Ureter (tissue), 1 donor: ENCODE measurements at places on chromosomes 11 and 22. TPM values are rescaled to one million over a fixed set of nuclear protein-coding genes. Genes with fewer than 3 reads are reported as not detected.

APOBEC3H gene
- 1.0 TPM for total RNA-seq

CENPM gene
- 1.2 TPM for total RNA-seq

ART1 gene
- not detected for total RNA-seq

APOL4 gene
- total RNA-seq, result 34.4 TPM

SNX32 gene
- 2.6 TPM for total RNA-seq

OR52E2 gene
- not detected for total RNA-seq

BUD13 gene
- 16.9 TPM for total RNA-seq

TEF gene
- 27.5 TPM for total RNA-seq

SMIM35 gene
- 0.13 TPM for total RNA-seq

ANO5 gene
- 5.2 TPM for total RNA-seq

EHBP1L1 gene
- 122 TPM for total RNA-seq

MGAT3 gene
- 12.9 TPM for total RNA-seq

POU2AF3 gene
- 15.9 TPM for total RNA-seq

MS4A3 gene
- total RNA-seq, result not detected

OR8D4 gene
- not detected for total RNA-seq

ZFPL1 gene
- total RNA-seq, result 33.7 TPM

TRIM34 gene
- total RNA-seq, result 9.1 TPM

CDC42BPG gene
- total RNA-seq, result 28.5 TPM

SAA1 gene
- total RNA-seq, result 5.5 TPM

APOL2 gene
- total RNA-seq, result 52.7 TPM

ARSA gene
- total RNA-seq, result 61.9 TPM

ACR gene
- 1.7 TPM for total RNA-seq

CRYAB gene
- total RNA-seq, result 106 TPM

DCUN1D5 gene
- total RNA-seq, result 21.0 TPM

HEPHL1 gene
- not detected for total RNA-seq

IFITM2 gene
- total RNA-seq, result 408 TPM

GGT5 gene
- total RNA-seq, result 58.2 TPM

WNT7B gene
- 58.6 TPM for total RNA-seq

UBTFL1 gene
- not detected for total RNA-seq

IL17REL gene
- total RNA-seq, result not detected

PTPRCAP gene
- total RNA-seq, result 6.4 TPM

BBOX1 gene
- total RNA-seq, result 0.73 TPM

CRYBB3 gene
- not detected for total RNA-seq

CCND1 gene
- 203 TPM for total RNA-seq

OR5M10 gene
- not detected for total RNA-seq

MPPED2 gene
- 77.2 TPM for total RNA-seq

ALKBH3 gene
- total RNA-seq, result 39.0 TPM

CD3D gene
- 10.4 TPM for total RNA-seq

SLC6A5 gene
- total RNA-seq, result not detected

LGALS12 gene
- not detected for total RNA-seq

KCNJ11 gene
- total RNA-seq, result 0.70 TPM

TREH gene
- 0.44 TPM for total RNA-seq
